ENCODE measurements at places on chromosomes 2 and 18.

- no peak for DNase-seq
Observed at GRCh38 chr2:194054313-194054712, 1602.7 kb upstream of the SLC39A10 start.

- DNase-seq, result no peak
Observed at GRCh38 chr2:11389052-11389420, 44.6 kb upstream of the ROCK2 start.

DNA sequence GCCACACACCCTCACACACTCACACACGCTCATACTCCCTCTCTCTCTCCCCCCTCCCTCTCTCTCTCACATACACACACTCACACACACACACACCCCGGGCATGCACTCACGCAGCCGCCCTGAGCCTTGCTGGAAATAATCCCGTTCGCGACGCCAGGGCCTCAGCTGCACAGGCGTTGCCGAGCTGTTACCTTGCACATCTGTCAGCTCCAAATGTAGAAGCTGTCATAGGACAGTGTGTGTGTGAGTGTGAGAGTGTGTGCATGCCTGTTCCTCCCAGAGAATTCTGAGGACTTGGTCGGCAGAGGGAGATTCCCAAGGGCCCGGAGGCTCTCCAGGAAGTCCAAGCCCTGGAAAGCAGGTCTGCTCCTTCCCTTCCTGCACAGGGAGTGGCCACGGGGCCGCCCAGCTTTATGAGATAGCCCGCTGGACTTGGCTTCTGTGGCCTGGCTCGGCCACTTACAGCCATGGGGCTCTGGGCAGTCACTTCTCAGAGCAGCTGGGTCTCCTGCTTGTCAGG lies 8.6 kb downstream of the SPR start:
- no peak for DNase-seq

DNA sequence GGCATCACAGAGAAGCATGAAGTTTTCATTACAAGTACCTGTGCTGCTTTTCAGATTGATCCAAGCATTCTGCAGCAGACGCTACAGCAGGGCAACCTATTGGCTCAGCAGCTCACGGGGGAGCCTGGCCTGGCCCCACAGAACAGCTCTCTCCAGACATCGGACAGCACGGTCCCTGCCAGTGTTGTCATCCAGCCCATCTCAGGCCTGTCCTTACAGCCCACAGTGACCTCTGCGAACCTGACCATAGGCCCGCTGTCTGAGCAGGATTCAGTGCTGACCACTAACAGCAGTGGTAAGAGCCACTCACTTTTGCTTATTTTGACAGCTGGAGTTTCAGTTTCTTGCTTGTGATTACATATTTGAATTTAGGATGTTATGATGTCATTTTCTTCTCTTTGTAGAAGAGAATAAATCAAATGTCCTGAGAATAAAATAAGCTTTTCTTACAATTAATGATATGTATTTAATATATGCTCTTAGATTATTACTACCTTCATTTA lies 104.9 kb downstream of the ZNF236 start:
- DNase-seq, result no peak

- DNase-seq, result no peak
Observed at GRCh38 chr18:45522371-45522770, 92.9 kb upstream of the SLC14A2 start.

Data from putamen (tissue), 1 donor.